Eye (tissue), 1 donor: ENCODE measurements at places on chromosomes 3 and 15.

GRCh38 chr3:33174711-33175414, 43.7 kb downstream of the SUSD5 start:
- no peak for DNase-seq

GRCh38 chr3:55899887-55900286, 412.8 kb upstream of the WNT5A start:
- no peak for DNase-seq

GRCh38 chr15:78213956-78214355, 20.4 kb downstream of the ACSBG1 start:
- DNase-seq, result no peak

GRCh38 chr15:32998979-32999672, 195.4 kb downstream of the FMN1 start:
- no peak for DNase-seq

- DNase-seq, result no peak
These were observed 95.6 kb upstream of the TPM1 start for GRCh38 chr15:62946940-62947339.

DNA sequence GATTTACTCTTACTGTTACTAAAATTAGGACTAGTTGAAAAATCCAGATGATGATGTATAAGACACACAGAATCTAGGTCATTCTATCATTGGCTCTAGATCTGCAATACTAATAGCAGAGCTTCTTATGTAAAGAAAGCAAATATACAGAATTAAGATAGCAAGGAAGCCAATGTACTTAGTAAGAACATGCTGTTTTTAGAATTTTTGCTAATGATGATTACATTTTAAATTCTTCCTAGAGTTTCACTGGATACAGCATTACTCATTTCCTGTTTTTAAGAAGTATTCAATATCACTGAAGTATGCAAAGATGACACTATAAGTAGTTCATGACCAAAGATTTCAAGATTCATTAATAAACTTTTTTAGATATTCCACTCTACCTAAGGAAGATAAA, 60.7 kb downstream of the CFAP20DC start:
- no peak for DNase-seq

GRCh38 chr15:28901987-28902745, 16.4 kb downstream of the APBA2 start:
- DNase-seq, result no peak

GRCh38 chr3:4394048-4394447, 73.0 kb downstream of the SUMF1 start:
- no peak for DNase-seq

DNA sequence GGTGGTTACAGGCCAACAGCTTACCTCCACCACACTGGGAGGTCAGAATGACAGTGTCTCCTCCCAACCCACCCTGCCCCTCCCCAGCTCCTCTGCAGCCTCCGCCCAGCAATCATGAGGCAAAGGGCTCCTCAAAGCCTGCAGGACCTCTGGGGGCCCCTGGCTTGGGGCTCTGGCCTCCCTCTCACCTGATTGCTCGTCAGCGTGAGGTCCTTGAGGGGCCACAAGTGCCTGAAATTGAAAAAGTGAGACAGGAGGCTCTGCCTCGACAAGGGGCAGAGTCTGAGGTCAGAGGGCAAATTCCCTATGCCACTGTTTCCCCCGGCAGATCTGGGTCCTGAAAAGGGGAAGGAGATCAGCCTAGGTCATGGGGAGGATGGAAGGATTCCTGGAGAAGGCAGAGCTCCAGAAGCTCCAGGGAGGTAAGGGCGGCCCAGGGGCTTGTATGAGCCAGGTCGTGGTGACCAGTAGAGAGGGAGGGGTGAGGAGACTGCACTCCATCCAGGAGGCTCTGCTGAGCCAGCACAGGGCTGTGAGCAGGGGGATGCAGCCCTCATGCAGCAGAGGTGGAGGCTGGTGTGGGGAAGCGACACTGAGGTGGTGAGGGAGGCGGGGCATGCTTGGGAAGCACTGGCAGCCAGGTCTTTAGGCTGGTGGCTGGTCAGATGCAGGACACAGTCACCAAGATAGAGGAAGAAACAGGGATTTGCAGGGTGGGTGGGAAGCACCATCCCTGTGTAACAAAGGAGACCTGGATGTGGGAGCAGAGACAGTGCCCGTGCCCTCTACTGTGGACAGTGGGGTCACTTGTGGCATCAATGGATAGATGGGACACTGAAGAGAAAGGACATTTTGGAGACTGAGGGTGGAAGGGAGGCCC, 20.1 kb downstream of the ALS2CL start:
- no peak for DNase-seq

GRCh38 chr3:168424059-168424734, 328.5 kb upstream of the GOLIM4 start:
- no peak for DNase-seq

DNA sequence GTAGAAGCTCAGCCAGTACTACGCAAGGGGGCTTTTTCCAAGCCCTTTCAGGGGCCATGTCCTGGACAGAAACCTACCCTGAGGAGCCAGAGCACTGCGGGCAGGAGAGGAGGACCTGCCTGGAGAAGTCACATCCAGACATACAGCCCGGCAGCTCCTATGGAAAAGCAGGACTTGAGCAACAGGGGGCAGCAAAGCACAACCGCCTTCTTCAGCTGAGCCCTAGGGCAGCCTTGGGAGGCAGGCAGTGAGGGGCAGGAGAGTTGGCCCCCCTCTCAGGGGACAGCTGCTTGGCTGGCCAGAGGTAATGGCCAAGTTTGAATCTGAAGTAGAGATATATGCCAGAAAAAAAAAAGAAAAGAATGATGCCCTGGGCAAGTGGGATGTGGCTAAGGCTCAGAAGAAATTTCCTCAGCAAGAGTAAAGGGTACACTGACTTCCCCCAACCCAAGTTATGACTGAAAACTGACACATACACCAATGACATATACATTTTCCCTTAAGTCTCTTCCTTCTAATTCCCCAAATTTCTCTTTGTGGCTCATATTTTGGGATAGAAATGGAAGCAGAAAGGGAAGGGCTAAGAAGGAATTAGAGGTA, 56.9 kb downstream of the CYP19A1 start:
- peak; percentile 82 for DNase-seq

GRCh38 chr15:33440900-33441299, 130.1 kb downstream of the RYR3 start:
- DNase-seq, result no peak

DNA sequence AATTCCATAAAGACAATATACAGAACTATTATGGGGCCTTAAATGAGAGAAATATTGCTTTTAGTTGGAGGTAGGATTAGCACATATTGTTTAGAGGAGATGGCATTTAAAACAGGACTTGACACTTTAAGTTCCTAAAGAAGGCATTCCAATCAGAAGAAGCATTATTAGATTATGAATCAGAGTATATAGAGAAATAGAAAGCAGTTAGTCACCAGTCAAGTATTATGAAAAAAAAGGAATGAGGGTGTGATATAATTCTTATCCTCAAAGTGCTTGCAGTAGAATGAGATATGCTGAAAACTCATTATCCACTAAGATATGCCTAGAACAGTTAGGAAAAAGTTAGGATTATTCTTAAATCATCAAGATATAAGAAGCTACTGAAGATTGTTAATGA, 456.2 kb downstream of the ZNF385D start:
- DNase-seq, result no peak

GRCh38 chr3:170865209-170866094, 4.5 kb downstream of the RPL22L1 start:
- DNase-seq, result no peak

GRCh38 chr15:95108673-95109072, 877.3 kb downstream of the MCTP2 start:
- DNase-seq, result no peak

DNA sequence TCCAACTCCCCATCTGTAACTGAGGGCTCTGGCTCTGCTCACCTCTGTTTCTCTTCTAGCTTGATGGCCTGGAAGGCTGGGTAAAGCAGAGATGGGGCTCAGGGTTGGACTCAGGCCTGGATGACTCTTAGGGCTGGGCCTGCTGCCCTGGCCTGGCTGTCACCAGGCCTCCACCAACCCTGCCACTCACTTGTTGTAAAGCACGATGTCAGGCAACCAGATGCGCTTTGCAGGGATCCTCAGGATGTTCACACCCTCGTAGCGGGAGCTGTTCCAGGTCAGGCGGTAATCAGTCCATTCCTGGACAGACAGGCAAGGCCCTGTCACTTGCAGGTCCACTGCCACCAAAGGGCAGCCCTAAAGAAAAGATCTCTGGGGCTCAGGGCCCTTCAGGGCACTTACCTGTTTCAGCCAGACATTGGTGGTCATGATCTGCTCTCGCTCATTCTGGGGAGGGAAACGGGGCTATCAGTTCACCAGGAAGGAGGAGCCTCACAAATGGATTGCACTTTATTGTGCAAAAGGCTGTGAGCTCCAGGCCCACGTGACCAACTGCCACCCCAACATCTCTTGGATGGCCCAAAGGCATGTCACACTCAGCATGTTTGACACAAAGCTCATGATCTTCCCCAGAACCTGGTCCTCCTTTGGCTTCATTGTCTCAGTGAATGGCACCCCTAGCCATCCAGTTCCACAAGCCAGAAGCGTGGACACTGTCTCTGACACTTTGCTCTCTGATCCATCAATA, 9.9 kb downstream of the CHRNB4 start:
- no peak for DNase-seq

- DNase-seq, result no peak
These were observed 45.8 kb downstream of the ARHGAP31 start for GRCh38 chr3:119340014-119340413.

DNA sequence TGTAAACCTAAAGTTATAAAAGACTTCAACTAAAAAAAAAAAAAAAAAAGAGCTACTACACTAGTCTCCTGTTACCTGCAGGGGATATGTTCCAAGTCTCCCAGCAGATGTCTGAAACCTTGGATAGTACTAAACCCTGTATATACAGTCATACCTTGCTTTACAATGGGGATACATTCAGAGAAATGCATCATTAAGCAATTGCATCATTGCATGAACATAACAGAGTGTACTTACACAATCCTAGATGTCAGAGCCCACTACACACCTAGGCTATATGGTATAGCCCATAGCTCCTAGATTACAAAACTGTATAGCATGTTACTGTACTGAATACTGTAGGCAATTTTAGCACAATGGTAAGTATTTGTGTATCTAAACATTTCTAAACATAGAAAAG, 119.1 kb downstream of the GMPS start:
- no peak for DNase-seq

- DNase-seq, result peak; percentile 28
These were observed 150.3 kb upstream of the NR2F2 start for GRCh38 chr15:96180087-96180748.

DNA sequence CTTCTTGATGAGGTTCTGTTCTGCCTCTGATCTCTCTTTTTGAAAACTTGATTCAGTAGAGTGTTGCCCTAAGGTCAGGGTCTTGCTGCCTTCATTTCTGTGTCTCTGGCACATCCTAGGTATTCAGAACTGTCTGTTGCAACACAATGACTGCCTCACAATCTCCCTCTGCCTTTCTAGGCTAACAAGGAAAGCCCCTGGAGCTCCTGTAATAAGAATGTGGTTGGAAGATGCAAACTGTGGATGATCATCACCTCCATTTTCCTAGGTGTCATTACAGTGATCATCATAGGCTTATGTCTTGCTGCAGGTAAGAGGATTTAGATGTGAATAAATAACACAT, 7.0 kb downstream of the C3orf52 start:
- no peak for DNase-seq

- DNase-seq, result no peak
These were observed 409.4 kb upstream of the PPP2R3A start for GRCh38 chr3:135556174-135556573.

DNA sequence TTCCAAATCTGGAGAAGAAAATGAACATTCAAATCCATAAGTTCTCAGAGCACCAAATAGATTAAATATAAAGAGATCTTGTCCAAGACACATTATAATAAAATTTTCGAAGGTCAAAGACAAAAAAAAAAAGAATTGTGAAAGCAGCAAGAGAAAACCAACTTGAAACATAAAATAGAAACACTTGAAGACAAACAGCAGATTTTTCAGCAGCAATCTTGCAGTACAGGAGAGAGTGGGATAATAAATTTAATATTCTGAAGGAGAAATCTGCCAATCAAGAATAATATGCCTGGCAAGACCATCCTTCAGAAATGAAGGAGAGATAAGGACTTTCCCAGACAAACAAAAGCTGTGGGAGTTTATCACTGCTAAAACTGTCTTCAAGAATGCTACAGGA, 150.5 kb upstream of the COL8A1 start:
- no peak for DNase-seq

DNA sequence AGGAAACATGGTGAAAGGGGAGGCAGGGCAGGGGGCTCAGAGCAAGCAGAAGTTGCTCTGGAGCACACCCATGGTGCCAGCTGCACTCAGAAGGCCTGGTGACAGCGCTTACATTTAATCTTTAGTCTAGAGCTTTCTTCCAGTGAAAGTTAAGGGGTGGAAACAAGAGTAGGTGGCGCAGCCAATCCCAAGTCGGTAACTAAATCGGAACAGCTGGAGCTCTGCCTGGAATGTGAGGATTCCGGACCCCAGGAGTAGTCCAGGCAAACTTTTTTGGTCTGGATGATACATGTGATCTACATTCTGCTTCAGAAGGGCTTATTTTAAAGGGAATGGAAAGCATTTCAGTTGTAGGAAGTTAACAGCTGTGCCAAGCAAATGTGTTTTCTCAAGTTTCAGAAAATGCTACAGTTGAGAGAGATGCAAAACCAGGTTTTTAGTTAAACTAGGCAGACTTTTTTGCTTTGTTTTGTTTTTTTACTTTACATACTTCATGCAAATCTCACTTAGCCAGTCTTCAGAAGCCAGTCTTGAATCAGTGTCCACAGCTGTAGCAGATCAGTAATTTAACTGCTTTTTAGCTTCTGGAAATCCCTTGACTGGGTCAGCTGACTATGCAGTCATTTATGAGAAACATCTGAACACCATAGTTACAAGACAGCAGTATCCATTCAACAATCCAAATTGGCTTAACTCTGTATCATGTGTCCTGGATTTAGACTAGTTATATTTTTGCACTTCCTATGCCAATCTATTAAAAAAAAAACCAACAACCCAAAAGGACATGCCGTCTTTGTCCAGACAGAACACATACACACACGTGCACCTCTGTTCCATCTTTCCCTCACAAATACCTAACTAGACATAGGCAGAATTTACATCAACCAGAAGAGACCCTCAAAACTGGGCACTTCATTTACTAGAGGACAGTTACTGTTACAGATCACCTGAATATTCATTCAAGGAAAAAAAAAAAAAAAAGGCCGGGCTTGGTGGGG, 33.2 kb downstream of the ZNF106 start:
- DNase-seq, result peak; percentile 93

- peak; percentile 92 for DNase-seq
These were observed 3.6 kb downstream of the GALNT15 start for GRCh38 chr3:16177962-16178627.

- DNase-seq, result no peak
These were observed 66.8 kb downstream of the FLNB start for GRCh38 chr3:58074997-58075396.

- no peak for DNase-seq
These were observed 212.0 kb downstream of the MINAR1 start for GRCh38 chr15:79644091-79644490.

DNA sequence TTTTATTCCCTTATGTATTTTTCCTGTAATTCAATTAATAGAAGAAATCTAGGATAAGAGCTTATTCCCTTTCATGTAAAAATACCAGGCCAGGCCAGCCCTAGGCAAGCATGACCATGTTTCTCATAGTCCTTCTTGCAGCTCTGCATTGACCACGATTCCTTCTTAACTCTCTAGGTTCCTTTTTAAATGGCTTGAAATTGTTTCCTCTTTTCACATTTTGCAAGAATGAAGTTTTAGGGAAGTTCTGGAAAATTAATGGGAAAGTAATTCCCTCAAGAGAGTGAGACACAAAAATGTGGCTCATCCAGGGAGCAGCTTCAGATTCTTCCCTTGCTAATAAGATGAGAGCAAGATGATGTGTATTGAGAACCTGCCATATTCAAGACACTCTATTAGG, 116.5 kb upstream of the FGF7 start:
- no peak for DNase-seq

GRCh38 chr3:133820889-133821675, 15.5 kb downstream of the SRPRB start:
- DNase-seq, result peak; percentile 12
